Activated effector memory CD4-positive, alpha-beta T cell treated with anti-CD3 and anti-CD28 coated beads, Interleukin-2, amount 50 U/mL, for 16 hours (primary cell): ENCODE measurements at places on chromosomes 5 and 9.

DNA sequence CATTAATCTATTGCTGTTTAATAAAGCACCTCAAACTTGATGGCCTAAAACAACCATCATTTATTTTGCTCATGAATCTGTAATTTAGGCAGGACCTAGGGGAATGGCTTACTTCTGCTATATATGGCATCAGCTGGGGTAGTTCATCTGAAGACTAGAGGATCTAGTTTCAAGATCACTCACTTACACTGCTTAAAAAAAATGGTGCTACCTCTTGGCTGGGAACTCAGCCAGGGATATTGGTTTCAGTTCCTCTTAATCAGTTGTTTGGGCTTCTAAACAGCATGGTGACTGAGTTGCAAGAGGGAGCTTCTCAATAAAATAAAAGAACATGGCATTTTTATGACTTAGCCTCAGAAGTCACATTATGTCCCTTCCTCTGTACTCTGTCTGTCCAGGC lies 142.0 kb downstream of the FAM114A2 start:
- no peak for DNase-seq

DNA sequence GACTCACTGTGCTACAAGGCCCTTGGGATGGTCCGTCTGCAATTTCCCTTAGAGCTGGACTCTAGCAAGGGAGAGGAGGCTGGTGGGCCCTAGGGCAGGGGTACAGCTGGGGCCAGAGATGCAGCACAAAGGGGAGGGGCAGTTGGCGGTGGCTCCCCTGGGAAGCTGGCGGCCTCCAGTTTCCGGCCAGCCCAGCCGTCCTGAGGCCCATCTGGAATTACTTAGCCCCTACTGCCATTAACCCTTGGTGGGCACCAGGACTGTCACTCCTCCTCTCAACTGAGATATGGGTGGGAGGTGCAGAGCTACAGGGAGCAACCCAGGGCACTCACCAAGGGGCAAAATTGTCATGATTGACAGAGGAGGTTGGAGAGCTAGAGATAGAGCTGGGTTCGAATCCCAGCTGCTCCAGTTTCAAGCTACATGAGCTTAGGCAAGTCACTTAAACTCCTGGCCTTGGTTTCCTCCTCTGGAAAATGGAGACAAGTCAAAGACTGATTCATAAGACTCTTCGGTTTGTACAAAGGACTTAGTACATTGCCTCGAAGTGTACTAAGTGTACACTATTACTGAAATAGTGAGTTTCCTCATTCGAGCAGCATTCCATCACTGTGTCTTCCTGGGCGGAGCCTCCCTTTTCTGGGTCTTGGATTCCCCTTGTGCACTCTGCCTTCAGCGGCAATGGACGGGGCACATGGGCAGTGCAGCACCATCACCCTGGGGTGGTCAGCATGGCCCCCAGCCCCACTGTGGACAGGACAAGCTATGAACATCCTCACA lies 2.7 kb upstream of the PDGFRB start:
- DNase-seq: no peak

DNA sequence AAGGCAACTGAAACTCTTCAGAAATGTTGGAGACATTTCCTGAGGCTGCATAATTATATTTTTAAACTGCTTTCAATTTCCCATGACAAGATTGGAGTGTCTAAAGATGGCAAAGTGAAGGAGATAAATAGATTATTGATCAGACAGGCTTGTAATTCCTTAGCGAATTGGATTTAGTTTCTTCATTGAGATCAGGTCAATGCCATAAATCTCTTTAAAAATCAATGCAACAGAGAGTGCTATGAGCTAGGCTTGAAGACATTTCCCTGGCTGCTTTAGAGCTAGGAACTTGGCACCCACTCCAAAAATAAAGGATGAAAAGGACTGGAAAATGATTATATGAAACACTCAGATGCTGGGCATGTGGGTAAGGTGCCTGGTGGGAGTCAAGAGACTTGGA lies 828.4 kb downstream of the TLR4 start:
- no peak for DNase-seq

DNA sequence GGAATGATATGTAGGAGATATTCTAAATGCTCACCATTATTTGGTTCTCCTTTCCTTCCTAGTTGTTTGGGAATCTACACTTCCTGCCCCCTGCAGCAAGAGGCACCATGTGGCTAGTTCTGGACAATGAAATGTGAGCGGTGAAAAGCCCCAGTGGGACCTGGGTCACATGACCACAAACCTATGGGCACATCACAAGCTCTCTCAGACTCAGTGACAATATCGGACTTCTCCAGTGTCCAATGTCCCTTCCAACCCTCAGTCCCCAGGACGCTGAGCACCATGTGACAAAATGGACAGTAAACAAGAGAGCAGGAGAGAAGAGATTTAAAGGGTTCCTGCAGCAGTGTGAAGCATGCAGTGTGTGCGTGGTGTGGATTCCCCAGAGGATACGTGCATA lies 44.6 kb upstream of the FOXE1 start:
- DNase-seq: no peak

- DNase-seq: no peak
Measured at GRCh38 chr9:129334105-129334935, 156.3 kb upstream of the IER5L start.

GRCh38 chr9:136858844-136859757 lies 7.0 kb downstream of the MAMDC4 start:
- no peak for DNase-seq
